KG1 (cell line): ENCODE measurements at places on chromosomes 4 and X.

DNA sequence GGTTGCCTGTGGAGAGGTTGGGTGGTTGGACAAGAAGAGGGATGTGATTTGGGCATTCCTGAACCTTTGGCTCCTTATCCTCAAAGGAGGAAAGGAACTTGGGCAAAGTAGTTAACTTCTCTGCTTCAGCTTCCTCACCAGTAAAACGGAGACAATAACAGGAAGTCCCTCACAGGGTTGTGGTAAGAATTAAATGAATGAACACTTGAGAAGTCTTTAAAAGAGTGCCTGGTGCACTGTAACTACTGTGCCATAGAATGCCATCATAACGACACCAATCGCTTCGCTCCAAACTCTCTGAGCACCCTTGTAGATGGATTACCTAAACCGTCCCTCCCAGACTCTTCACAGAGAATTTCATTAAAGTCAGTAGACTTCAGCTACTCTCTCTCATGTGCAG lies 10.5 kb downstream of the ZCCHC18 start:
- peak; percentile 1 for DNase-seq

DNA sequence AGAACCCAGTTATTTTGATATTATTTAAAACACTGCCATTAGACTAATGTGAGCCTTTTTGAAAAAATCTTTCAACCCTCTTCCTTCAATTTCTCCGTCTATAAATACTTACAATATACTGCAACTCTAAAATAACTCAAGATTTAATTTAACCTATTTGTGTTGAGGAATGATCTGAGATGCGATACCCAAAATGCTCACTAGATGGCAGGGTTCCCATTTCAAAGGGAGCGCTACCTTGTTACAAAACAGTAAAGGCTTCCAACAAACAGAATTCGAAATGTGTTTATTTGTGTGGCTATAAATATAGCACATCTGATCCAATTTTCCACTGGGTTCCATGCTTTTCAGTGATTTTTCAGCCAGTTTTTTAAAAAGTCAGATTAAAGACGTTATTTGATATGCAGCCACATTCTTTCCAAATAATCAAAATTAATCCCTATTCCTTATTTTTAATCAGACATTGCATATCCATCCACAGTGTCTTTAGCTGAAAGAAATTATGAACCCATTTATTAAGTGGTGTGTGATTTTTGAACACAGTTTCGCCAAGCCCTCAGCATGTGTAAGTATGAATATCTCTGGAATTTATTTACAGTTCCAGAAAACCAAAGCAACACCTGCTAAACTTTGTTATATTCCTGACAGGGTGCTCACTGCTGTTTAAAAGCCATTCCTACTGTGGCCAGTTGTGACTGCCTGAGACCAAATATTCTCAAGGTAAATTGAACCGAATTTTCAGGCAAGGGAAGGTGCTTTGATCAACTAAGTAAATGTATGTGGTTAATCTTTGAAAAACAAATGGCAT lies 668.0 kb upstream of the LCORL start:
- DNase-seq = peak; percentile 23

- DNase-seq = no peak
Measured at GRCh38 chr4:80062527-80062926, 10.5 kb downstream of the ANTXR2 start.

DNA sequence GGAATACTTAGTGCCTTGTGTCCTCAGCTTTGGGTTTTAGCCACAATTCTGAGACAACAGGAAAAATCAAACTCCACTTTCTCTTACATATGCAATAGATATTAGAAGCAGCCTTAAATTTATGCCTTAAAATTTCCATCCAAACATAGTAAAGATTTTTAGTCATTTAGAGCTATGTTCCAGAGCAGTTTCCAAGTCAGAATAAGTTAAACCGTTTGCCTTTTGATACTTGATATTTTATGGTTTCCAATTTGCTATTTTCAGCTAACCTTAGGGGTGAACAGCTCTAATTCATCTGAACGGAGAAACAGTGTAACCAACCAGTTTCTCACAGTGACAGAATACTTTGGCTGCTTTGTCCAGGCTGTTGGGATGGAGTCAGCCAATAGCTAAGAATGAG lies 125.8 kb upstream of the RXFP1 start:
- no peak for DNase-seq

DNA sequence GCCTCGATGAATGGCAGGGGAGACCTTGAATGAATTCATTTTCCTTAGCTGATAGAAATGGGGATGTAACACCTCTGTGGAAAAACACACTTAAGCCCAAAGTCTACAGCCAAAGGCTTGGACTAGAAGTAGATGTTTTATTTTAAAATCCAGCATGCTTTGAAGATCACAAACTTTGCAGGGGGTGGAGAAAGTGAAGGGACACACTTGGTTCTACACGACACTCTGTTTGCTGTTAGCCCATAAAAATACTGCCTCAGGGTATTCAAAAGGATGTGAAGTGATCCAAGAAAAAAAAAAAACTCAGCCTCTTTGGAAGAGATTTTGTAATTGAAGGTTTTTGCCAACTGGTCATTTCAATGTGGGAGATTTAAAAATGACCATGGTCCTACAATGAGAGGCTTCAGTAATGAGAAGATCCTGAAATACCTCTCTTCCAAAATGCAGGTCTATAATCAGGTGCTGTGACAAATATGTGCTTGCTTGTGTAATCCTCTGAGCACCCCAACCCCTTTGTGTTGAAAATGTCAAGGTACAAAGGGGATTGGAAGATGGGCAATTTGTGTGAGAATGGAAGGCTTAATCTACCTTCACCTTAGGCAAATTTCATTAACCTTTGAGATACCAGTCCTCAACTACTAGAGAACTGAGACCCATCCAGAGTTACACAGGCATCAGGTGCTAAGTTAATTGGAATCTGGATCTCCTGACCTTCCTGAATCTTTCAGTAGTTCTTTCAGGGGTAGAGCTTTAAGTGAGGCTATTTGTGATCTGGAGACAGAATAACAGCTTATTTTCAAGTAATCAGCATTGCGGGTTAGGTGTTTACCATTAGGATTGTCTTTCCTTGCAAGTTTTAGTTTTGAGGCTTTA lies 82.5 kb downstream of the HS6ST2 start:
- DNase-seq = no peak

GRCh38 chr4:8735236-8736089 lies 136.2 kb downstream of the HMX1 start:
- no peak for DNase-seq

DNA sequence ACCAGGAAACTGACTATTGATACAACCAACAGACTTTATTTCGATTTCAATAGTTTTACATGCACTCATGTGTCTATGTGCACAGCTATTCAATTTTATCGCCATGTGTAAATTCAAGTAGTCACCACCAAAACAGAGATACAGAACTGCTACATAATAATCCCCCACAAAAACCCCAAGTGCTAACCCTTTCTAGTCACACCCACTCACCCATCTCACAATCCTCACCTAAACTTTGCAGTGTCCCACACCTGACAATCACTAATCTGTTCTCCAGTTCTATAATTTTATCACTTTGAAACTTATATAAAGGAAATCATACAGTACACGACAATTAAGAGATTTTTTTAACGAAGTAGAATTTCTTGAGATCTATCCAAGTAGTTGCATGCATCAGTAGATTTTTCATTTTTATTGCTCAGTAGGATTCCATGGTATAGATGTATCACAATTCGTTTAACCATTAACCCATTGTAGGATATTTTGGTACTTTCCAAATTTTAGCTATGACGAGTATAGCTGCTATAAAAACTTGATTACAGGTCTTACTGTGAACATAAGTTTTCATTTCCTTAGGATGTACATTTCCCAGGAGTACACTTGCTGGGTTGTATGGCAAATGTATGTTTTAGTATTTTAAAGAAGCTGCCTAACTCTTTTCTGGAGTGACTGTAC lies 85.9 kb downstream of the CASK start:
- no peak for DNase-seq

- DNase-seq = no peak
Measured at GRCh38 chrX:10986616-10987015, 124.5 kb upstream of the HCCS start.

- no peak for DNase-seq
Measured at GRCh38 chr4:128757712-128758111, 51.8 kb upstream of the JADE1 start.

DNA sequence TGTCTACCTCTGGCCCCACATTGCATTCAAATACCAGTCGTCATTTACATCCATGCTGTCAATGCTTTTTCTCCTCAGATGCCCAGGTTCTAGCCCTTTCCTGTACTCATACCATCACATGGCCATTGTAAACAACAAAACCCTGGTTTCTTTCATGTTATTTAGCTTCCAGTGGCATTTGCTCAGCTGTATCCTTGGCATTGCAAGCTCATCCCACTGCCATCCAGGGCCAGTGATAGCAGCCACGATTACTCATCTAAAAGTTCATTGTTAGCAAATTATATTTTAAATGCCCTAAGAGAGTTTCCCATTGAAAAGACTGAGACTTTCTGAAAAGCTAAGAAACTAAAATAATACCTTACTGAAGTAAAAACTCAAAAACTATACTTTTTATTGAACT lies 34.0 kb downstream of the VEGFC start:
- no peak for DNase-seq

DNA sequence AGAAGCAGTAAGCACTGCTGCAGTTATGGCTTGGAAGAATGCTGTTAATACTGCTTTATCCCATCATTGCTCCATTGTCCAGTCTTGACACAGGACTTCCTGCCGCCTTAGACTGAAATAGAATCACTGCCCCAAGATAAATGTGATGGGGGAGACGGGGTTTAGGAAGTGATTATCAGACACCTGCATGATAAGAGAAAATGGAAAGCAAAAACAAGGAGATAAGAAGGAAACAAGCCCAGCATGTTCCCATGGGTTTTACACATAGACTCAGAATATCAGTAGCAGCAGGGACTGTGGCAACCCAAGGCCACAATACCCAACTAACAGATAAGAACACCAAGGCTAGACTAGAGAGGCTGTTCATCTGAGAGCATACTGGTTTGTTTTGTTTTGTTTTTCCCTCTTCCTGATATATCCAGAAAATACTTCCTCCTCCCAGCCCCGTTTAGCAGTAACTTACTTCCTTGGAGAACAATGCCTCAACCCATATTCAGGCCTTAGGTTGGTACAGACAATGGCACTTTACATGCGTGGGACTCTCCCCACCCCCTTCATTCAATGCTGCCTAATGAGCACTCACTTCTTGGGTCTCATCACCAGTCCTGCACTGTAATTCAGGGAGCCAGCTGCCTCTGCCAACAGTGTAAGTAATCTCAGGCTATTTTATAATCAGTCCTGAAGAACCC lies 232.6 kb downstream of the CBR4 start:
- no peak for DNase-seq

DNA sequence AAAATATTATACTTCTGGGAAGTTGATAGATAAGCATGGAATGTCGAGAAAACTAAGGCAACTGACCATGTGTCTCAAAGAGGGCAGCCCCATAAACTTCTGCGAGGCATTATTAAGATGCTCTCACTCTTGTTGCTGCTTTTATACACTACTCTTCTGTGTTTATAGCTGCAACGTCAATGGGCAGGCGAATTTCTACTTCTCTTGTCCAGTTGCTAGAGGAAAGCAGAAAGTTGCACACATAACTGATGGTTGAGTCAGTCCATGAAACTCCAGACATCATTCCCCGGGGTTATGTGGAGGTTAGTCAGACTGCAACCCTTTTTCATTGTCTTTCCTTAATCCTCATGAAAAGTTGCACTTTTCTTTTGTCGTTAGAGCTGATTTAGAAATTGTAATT lies 39.8 kb downstream of the VCX3B start:
- no peak for DNase-seq

DNA sequence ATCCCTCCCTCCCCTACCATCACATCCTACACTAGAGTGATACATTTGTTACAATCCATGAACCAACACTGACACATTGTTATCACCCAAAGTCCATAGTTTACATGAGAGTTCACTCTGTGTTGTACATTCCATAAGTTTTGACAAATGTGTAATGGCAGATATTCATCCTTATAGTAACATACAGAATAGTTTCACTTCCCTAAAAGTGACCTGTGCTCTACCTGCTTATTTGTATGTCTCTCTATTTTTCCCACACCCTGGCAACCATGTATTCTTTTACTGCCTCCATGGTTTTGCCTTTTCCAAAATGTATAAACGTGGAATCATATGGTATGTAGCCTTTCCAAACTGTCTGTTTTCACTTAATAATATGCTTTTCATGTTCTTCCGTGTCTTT lies 42.2 kb upstream of the HPGD start:
- no peak for DNase-seq

DNA sequence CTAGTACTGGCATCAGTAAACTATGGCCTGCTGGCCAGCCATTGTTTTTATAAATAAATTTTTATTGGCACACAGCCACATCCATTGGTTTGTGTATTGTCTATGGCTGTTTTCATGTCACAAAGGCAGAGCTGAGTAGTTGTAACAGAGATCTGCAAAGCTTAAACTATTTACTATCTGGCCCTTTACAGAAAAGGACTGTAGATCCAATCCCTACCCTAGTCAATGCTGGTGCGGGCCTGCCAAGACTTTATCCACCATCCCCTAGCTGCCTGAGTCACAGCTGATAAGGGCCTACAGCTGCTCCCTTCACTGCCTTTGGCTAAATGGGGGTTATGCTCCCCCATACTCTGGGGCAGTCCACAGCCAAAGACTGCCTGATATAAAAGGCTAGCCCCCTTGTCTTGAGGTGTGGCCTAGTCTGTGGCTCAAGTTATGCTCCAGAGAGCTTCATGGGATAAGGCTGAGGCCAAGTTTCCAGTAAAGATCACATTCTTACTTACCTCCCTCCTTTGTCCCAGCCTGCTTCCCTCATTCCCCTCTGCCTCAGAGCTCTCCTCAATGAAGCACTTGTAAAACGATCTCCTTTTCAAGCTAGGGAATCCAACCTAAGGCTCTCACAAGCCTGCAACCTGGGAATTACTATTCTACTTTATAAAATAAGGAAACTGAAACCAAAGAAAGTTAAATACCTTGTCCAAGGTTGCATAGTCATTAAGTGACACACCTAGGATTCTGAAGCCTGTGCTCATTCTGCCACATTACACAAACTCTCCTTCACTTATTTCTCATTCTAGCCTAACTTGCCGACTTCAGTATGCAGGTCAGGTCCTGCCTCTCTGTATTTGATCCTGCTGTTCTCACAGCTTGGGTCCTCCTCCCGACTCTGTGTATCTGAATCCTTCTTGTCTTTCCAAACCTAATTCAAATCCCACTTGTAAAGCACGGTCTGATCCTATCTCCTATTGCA lies 20.7 kb downstream of the ACE2 start:
- DNase-seq = no peak

DNA sequence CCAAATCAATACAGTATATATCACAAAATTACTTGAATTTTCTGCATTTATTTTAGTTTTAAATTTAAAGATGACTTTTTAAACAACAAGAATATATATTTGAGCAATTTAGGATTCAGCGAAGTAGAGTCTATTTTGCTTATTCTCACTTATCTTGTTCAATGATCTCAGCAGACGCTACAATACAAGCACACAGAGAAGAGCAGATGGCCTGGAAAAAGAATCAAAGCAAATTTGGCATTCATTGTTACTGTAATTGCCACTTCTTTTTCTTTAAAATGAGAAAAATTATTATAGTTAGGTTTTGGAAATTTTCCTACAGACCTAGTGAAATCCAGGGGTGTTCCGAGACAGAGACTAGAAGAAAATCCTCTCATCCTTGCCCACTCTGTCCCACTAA lies 57.5 kb downstream of the NPY1R start:
- no peak for DNase-seq
